ENCODE measurements at places on chromosomes 1 and 21.

GRCh38 chr1:113369699-113370098 lies 20.6 kb upstream of the MAGI3 start:
- DNase-seq, result no peak

GRCh38 chr1:112714313-112715263 lies 544 bp downstream of the PPM1J start:
- no peak for DNase-seq

- DNase-seq, result no peak
Measured at GRCh38 chr1:20119347-20119746, at the start of gene PLA2G2D. Gene PLA2G2D (minus strand): TSS chr1:20119536. CDS start chr1:20119498, 38 bp downstream.

DNA sequence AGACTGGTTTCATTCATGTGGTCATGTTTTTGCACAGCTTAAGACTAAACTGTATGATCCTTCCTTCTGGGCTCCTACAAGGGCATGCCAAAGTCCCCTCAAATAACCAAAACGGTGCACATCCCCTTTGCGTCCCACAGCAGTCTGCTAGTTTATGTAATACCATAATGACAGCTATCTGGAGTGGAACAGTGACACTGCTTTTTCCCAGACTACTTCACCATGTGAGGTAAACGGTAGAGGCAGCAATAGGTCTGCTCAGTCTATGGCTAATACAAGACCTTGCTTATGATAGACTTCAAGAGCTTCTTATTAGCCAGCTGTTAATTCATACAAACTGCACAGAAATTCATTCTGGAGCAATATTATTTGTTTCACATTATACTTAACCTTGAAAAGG lies 395.5 kb downstream of the SMYD3 start:
- DNase-seq, result no peak

GRCh38 chr1:226838456-226838855 lies 32.0 kb upstream of the PSEN2 start:
- DNase-seq, result no peak

DNA sequence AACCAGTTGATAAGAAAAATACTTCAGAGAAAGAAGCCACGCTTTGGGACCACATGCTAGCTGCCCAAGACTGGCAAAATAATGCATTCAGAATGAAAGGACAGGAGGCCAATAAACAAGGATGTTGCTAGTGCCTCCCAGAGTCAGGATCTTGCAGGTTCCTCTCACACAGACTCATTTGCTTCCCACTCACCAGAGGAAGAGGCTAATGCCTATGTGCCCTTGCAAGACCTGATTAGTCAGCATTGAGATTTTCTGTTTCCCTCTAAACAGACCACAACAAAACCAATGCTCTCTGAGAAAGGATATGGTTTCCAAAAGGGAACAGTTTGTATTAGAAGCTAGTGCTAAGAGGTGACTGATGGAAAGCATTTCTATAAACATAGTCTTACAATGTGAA lies 85.7 kb downstream of the NRDC start:
- no peak for DNase-seq

- DNase-seq, result no peak
Measured at GRCh38 chr21:37228003-37228400, 39.1 kb downstream of the VPS26C start.

GRCh38 chr1:156489166-156489934 lies 11.2 kb downstream of the MEF2D start:
- no peak for DNase-seq

GRCh38 chr1:194322751-194323150 lies 1136.3 kb upstream of the B3GALT2 start:
- no peak for DNase-seq

- DNase-seq, result no peak
Measured at GRCh38 chr1:42348498-42348897, 13.5 kb upstream of the FOXJ3 start.

GRCh38 chr1:12677565-12677964 lies 33.7 kb downstream of the AADACL4 start:
- no peak for DNase-seq

DNA sequence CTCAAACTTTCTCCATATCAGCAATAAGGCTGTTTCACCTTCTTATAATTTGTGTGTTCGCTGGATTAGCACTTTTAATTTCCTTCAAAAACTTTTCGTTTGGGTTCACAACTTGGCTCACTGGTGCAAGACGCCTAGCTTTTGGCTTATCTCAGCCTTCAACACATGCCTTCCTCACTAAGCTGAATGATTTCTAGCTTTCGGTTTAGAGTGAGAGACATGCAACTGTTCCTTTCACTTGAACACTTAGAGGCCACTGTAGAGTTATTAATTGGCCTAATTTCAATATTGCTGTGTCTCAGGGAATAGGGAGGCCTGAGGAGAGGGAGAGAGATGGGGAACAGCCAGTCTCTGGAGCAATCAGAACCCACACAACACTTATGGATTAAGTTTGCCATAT lies 41.2 kb upstream of the IFNLR1 start:
- DNase-seq, result no peak

DNA sequence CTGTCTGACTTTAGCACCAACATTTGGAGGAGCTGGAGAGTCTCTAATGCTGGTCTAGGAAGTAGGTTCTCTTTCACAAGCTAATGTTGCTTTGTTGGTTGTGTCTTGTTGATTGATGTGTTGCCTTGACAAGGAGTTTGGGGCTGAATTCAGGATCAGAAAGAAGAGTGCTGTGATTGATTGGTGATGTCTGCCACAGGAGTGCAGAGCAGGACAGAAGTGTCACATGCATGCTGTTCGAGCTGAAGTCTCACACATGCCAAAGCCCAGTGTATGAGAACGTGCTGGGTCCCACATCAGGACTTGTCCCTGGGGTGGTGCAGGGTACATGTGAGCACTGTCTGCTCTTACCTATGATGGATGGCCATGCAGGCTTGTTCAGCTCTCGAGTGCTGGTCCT lies 694.4 kb downstream of the MATN1 start:
- DNase-seq, result no peak

DNA sequence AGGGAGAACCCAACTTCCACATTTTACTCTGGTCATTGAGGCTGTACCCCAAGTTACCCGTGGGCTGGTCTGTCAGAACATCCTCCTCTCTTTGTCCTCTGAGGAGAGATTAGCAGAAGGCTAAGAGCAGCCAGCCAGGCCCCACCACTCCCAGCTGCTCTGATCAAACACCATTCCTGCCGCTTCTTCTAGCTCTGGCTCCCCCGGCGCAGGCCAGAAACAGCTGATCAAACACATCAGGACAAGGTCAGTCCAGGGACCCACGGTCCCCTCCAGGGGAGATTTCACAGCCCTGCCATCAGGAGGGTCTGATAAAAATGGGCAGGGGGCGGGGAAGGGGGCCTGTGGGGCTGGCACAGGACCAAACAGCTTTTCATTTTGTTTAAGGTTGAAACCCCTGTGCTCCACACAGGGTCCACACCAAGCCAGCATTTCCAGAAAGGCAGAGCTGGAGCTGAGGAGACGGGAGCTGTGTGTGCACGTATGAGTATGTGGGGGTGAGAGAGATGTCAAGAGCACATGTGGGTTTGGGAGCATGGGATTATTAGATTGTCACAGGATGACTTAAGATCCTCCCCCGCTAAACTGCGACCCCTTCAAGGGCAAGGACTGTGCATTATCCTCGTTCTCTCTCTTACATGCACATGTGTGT lies 29.9 kb upstream of the EPHA8 start:
- DNase-seq, result no peak

- no peak for DNase-seq
Measured at GRCh38 chr1:12387641-12388040, 157.8 kb downstream of the VPS13D start.

DNA sequence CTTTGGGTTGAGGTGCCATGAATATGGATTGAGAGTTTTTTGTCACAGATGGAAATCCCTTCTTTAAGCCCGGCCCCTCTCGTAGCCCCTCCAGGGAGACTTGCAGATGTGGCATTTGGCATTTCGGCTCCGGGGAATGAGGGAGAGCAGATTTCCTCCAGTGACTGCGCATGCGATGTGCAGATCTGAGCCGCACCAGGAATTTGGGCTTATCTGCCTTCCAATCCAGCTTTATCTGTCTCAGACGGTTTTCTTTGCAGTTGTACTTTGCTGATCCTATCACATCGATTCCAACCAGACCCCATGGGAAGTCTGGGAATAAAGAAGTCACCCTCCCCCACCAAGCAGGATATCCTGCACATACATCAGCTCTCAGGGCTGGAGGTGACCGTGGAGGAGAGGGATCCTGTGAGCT lies 11.7 kb downstream of the KIF26B start:
- no peak for DNase-seq

GRCh38 chr21:25361765-25362164 lies 245.5 kb downstream of the MRPL39 start:
- DNase-seq, result no peak

DNA sequence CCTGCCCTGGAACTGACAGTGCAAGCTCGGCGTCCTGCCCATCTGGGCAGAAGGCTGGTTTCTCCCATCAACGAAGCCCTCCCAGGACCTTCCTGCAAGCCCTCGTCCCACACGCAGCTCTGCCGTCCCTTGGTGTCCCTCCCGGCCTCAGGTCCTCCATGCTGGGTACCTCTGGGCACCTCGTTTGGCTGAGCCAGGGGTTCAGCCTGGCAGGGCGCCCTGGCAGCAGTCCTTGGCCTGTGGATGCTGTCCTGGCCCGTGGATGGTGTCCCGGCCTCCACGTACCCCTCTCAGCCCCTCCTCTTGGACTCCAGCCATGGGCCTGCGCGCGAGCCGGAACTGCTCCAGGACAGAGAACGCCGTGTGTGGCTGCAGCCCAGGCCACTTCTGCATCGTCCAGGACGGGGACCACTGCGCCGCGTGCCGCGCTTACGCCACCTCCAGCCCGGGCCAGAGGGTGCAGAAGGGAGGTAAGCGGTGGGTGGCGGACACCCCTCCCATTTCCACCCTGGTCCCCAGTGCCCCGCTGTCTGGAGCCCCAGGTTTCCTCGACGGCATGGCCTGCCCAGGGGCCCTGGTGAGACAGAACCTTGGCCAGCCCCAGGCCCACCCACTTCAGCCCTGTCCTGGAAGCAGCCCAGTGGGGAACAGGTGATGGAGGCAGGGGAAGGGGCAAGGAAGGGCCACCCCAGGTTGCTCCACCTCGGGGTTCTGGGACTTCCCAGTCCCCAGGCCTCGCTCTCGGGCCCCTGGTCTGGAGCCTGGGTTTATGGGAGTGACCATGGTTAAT lies 3.5 kb downstream of the TNFRSF14 start:
- no peak for DNase-seq

GRCh38 chr1:206909161-206909882 lies 12.1 kb downstream of the IL24 start:
- no peak for DNase-seq

DNA sequence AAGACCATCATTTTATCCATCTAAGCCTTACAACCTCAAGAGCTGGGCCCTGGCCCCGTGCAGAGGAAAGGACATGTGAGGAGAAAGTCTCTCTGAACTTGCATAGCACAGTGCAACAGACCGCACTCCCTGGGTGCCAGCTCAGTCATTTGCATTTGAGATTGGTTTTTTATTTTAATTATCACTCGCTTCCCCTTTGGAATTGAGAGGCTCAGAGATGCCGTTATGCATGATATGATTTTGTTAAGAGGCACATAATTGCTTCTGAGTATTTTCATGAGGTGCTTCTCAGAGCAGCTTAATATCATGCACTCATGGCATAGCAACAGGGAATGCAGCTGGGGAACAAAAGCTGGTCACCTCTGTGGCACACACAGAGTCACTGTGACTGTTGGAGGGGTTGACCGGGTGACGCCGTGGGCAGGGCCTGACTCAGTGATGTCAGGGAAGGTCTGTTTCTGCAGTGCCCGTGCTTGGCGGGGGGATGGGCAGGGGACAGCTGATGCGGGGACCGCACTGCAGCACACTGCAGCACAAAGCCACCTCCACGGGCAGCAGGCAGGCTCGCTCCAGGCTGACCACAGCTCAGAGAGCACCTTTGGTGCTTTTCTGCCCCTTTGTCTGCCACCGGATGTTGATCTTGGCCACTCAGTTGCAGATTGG lies 43.2 kb upstream of the VAMP3 start:
- DNase-seq, result no peak

DNA sequence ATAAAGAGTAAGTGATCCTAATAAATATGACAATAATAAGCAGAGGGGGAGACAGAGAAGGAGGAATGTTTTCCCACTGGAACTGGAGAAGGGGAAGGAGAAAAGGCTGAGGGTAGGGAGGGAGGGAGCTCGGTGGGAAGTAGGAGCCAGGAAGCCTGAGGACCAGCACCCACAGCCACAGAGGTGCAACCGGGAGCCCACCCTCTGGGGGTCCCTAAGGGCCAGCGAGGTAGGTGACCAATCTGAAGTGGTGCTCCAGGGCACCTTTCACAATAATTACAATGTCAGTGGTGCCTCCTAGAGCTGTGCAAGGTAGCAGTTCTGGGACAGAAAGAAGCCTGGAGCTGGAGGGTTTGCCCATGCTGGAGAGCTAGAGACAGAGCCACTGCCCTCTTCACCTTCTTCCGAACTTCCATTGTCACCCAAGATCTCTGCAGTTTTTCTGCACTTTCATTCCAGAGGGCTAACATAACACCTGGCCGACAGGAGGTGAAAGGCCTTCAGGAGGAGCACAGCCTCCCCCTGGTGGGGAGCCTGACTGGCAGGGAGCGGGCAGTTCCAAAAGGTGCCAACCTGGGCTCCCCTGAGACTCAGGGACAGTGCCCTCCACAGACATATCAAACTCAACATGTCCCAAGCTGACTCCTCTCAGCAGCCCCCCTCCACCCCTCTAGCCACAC lies 4.1 kb upstream of the AHCYL1 start:
- no peak for DNase-seq

- DNase-seq, result no peak
Measured at GRCh38 chr1:74772945-74773344, 40.0 kb downstream of the TYW3 start.

GRCh38 chr1:35300376-35300775 lies 31.9 kb downstream of the ZMYM4 start:
- no peak for DNase-seq

DNA sequence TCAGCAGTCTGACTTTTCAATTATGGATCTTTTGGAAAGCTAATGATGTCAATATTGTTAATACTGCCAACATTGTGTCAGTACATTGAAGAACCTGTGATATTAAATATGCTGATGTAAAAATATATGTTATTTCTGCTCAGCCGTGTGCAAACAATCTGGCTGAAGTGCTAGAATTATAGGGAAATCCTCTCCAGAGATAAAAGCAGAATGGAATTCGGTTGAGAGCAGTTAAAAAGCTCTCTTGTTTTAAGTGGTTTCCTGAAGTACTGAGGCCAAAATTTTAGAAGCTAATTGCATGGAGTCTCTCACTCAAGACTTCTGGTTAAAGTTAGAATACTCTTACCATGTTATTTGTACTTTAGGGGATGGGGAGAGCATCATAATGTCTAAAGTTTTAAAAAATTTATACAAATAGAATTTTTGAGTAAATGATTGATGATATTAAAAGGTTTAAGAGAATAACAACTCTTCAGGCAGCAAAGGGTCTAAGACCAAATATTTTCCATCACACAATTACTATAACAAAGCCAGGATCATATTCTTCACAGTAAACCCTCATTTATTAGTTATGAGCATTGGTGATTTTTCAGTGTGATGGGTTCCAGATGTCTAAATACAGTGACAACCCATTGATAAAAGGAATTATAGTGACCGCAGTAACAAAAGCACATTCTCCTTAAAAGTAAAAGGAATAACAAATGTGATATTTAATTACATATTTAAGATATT lies 834.2 kb upstream of the CXADR start:
- no peak for DNase-seq

Measured in pulmonary artery endothelial cell (primary cell).